ENCODE measurements at places on chromosomes 11 and 22.

DNA sequence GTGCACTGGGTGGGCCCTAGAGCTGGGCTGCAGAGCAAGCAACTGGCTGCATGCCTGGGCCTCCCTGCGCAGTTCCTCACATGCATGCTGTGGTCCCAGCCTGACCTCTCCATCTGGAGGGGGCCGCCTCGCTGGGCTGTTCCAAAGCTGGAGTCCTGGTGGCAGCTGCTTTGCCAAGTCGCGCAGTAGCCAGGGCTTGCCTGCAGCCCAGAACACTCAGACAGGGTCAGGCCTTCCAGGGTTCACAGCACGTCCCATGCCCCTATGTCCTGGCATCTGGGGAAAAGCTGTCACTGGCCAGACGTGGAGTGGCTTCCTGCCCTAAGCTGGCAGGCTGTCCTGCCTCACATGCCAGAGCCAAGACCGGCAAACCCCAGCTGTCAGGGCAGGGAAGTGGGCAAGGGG, 16.5 kb upstream of the CDC42EP2 start:
- no peak for ATAC-seq

- ATAC-seq: no peak
These were observed 82.2 kb downstream of the DEPDC5 start for GRCh38 chr22:31836010-31836409.

GRCh38 chr11:109606256-109606655, 184.3 kb downstream of the C11orf87 start:
- no peak for ATAC-seq

- ATAC-seq: no peak
These were observed 62.8 kb upstream of the CAPRIN1 start for GRCh38 chr11:33988586-33989370.

DNA sequence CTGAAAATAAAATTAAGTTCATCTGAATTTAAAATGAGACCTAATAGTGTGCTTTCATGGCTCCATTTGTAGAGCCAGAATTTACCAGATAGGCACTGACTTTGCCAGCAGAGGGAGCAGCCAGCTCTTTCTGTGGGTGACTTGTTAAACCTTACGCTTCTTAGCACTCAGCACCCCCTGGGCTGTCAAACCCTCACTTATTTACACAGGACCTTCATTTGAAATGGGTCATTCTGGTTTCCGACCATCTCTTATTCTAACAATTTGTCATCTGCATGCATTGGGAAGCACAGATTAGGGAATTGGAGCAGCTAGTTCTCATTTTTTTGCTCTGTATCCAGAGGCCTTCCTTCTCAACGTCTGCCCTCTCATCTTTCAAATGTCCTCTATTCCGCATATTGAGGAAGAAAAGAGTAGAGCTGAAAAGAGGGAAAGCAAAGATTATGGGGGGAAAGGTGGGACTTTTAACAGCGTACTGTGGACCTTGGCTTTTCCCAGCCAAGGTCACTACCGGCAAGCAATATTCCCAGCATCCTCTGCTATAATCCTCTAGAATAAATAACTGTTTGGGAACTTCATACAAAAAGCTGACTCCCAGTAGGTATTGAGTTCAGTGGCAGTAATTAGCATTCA, 3.1 kb downstream of the ASRGL1 start:
- peak; percentile 66 for ATAC-seq

- ATAC-seq: peak; percentile 65
These were observed 44.8 kb downstream of the MMP20 start for GRCh38 chr11:102580185-102580951.

- ATAC-seq: no peak
These were observed 61.8 kb upstream of the PHF21B start for GRCh38 chr22:45071618-45072017.

- ATAC-seq: no peak
These were observed 32.7 kb upstream of the CELSR1 start for GRCh38 chr22:46569848-46570695.

- peak; percentile 73 for ATAC-seq
These were observed 17.2 kb downstream of the ARHGEF17 start for GRCh38 chr11:73325036-73325981.

DNA sequence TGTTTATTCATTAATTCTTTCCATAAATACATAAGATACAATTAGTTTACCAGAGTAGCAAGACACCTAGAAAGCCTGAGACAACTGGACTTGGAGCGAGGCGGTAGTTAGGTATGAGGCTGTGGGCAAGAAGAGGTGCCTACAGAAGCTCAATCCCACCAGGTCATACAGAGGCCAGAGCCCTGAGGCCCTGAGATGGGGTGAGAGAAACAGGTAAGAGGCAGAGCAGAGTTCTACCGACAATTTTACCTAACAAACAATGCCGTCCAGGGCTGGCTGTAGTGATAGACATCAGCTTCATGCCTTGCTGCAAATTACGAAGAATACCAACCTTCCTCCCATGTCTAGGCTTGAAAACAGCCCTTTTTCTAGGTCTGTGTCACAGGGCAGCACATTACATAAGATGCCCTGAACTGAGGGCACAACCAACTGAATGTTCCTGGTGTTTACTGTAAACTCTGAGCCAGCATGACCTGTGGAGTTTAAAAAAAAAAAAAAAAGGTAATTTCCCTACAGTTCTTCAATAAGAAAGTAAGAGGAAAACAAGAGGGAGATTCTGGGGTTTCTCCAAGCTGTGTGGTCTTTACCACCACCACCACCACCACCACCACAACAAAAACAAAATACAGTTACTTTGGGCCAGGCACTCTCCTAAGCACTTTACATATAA, 105.8 kb downstream of the GAB2 start:
- no peak for ATAC-seq

GRCh38 chr11:5348551-5349194, 2.6 kb upstream of the OR51B6 start:
- no peak for ATAC-seq

- no peak for ATAC-seq
These were observed 9.2 kb downstream of the CKAP5 start for GRCh38 chr11:46836870-46837269.

DNA sequence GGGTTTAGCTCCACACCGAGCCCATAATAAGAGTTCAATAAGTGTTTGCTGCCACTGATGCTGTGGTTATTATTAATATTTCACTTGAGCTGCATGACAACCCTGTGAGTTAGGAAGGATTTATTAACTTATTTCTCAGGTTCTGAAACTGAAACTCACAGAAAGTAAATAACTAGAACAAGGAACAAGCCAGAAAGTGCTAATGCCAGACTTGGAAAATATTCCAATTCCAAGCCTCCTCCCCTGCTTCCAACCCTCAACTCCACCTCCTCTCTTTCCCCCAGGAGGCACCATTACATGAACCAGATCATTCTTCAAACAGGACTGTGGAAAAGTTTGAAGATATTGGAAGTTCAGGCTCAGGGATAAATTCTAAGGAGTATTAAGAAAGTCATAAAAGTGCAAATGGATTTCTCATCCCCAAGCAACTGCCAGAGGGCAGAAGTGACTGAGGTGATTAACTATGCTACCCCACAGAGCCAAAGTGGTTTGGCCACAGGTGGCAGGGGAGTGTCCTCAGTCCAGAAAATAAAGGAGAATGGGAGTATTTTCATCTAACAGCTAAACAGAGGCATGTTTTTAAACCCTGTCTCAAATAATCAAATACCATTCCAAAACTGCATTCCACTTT, 3.2 kb upstream of the FJX1 start:
- no peak for ATAC-seq

GRCh38 chr11:126282361-126282735, 545 bp upstream of the TIRAP start:
- ATAC-seq: peak; percentile 55

GRCh38 chr11:45026835-45027234, 76.2 kb upstream of the TP53I11 start:
- ATAC-seq: no peak

DNA sequence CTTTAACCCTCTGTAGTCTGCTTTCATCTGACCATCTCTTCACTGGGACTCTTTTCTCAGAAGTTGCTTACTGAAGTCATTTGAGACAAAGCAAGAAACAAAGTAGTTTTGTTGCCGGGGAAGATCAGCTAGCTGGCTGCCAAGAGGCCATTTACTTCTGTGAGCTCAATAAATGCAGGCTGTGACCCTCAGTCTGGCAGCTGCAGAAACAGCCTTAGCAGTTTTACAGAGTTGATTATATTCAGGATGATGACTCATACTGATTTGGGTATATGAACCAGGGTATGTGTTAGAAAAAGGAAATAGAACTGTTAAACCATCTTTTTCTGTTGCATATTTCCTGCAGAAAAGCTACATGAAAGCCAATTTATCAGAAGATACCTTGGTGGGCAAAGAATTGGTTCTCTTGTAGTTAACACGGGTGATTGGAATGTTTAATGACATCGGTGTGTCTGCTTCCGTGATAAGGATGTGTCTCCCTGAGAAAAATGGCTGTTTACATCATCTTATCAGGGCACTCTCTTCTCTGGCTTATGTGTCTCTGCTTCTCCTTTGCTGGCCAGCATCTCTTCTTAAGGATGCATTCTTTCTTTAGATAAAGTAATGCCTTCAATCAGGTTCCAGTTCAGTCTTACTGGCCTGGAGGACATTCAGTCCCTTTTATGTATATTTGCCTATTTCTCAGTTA, 18.5 kb downstream of the FIBIN start:
- ATAC-seq: no peak

GRCh38 chr11:10322830-10323792, 18.2 kb downstream of the ADM start:
- ATAC-seq: peak; percentile 49
